ENCODE measurements at places on chromosomes 13 and 19.

- no peak for DNase-seq
Observed at GRCh38 chr13:36251526-36251925, 37.2 kb upstream of the SOHLH2 start.

DNA sequence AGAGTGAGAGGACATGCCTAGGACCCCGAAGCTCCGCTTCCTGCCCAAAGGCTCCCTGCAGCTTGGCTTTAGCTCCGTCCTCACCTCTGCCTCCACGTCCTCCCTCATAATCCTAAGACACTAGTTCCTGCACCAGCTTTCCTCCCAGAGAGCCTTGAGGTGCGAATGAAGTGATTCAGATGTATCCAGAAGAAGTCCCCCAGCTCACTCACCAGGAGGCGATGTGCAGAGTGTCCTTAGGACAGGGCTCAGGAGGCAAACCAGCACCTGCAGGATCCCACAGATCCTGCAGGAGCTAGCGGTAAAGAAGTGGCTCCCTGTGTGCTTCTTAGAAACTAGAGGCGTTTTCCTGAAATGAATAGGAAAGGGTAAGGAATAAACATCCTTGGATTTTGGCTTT, 109.7 kb downstream of the HSPH1 start:
- no peak for DNase-seq

- no peak for DNase-seq
Observed at GRCh38 chr13:113413178-113413897, 40.0 kb downstream of the ADPRHL1 start.

DNA sequence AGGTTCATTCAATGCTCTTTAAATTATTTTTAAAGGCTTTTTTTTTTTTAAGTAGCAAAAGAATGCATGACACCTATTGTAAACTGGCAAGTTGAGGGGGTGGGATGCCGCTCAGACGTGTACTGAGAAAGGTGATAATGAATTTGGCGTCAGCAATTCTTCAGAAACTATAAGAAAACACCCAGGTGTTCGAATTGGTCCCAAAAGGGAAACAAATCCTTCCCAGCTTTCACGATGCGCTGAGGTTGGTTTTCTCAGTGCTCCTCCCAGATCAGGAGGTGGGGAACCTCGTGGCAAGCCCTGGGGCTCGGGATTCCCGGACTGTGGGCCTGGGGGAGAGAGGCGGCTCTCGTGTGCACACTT, 543 bp upstream of the FAM124A start:
- DNase-seq: no peak

DNA sequence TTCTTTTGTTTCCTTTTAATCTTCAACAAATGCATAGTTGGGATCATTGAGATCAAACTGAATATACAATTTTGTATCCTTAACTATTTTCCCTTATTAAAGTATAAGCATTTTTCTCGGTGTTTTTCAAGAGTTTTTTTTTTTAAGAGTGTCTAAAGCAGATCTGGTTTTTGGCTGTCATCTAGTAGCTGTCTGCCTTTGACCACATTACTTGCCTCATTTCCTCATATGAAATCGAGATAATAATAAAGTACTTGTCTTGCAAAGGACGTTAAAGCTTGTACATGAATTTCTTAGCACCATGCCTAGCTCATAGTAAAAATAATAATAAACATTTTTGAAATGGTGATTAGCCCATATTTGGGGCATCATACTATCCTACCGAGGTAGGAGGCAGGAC, 121.2 kb downstream of the PDS5B start:
- no peak for DNase-seq

DNA sequence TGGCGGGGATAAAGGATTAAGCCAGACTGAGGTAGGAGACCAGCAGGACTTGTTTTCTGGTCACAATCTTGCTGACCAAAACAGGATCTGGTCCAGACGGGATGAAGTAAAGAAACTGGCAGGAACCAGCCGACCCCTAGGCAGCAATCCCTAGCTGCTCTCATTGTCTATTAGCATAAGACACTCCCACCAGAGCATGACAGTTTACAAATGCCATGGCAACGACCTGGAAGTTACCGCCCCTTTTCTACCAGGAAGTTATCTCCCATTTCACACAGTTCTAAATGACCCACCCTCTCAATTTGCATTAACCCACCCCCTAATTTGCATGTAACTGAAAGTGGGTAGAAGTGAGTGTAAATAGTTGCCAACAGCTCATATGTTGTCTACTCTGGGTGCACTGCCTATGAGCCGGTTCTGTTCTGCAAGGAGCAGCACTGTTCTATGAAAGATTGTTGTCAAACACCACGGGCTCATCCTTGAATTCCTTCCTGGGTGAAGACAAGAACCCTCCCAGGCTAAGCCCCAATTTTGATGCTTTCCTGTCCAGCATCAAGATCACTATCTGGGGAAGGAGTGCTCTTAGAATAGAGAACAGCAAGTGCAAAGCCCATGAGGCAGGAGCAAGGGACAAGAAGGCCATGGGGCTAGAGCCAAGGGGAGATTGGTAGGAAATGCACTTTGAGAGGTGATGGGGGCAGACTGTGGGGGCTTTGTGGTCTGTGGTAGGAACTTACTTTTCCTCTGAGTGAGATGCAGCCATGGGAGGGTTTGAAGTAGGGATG, 13.9 kb upstream of the FBXO27 start:
- no peak for DNase-seq

DNA sequence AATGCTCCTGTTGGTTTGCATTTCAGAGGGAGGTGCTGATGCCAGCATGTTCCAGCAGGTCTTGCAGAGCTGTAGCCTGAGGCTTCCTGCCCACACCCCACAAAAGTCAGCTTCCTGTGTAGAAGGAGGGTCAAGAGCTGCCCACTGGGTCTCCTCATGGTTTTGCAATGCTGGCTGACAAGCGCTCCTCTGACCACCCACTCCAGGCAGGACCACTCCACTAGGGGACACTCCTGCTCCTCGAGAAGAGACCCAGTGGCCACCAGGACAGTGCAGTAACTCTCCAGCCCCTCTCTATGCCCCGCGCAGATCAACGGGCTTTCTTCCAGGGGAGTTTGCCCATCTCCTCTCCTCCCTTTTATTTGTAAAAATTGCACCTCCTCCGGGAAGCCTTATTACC, 72.9 kb upstream of the UQCRFS1 start:
- no peak for DNase-seq

GRCh38 chr13:80341756-80342370, 937 bp upstream of the SPRY2 start:
- no peak for DNase-seq

GRCh38 chr19:15235781-15236180, 3.5 kb upstream of the EPHX3 start:
- DNase-seq: no peak

DNA sequence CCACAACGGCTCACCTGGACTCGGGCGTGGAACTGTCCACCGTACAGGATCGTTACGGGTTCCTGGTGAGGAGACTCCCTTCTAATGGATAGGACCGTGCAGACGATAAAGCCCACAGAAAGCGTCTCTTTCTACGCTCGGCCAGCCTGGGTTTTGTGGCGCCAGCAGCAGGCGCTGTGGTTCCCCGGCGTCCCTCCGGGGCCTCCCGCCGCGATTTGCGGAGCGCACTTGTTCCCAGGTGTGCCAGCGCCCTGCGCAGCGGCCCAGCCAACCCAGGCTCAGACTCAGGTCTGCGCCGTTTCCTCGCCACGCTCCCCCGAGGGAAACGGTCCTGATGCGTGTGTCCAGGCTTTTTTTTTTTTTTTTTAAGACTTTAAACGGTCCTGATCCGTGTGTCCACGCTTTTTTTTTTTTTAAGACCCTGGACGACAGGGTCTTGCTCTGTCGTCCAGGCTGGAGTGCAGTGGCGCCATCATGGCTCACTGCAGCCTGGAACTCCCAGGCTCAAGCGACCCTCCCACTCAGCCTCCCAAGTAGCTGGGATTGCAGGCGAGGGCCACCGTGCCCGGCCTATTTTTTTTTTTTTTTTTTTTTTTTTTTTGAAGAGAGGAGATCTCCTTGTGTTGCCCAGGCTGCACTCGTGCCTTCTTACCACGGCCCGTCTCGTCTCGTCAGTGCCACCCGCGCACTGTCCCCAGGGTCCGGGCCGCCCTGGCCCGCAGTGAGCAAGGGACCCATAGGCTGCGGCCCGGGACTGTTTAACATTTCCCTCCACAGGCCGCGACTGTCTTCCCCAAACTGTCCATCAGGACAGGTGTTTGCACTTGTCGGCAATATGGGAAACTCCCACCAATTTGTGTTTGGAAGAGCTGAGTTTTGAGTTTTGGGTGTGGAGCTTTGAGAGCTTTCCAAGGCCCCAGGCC, 23.8 kb downstream of the GJA3 start:
- DNase-seq: no peak

GRCh38 chr19:18900700-18901481, 4.9 kb upstream of the CERS1 start:
- DNase-seq: no peak

DNA sequence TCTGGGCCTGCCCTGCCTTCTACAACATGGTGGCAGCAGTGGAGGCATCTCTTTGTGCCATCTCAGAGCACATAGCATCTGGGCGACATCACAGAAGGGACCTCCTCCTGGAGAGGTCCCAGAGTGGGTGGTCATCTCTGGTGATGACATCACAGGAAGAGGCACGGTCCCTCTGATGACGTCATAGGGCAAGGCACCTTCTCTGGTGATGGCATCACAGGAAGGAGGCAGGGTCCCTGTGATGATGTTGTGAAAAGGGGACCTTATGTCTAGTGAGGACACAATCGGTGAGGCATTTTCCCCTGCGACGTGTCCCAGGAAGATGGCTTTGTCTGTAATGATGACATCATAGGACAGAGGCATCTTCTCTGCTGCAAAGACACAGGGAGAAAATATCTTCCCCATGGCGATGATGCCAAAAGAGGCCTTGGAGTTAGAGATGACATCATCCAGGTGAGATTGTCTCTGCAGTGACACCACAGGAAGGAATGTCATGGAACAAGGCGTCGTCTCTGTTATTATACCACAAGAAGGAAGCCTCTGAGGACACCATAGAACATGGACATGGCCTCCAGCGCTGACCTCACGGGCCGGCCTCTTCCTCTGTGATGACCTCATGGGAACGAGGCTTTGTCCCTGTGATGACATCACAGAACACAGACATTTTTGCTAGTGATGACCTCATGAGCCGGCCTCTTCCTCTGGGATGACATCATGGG, 10.7 kb downstream of the SHISA7 start:
- no peak for DNase-seq

DNA sequence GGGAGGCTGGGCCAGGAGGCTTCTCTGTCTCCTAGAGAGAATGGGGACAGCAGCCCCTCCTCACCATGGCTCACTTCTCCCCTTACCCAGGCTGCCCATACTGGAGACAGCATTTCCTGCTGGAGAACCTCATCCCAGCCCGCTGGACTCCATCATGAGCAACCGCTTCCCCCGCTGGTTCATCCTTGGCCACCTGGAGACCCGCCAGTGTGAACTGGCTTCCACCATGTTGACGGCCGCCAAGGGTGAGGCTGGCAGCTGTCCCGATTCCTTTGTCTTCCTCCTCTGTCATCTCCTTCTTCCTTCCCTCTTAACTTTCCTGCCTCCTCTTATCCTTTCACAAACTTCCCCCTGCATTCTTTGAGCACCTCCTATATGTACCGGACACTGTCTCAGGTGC, 28.0 kb downstream of the ZSWIM4 start:
- no peak for DNase-seq

DNA sequence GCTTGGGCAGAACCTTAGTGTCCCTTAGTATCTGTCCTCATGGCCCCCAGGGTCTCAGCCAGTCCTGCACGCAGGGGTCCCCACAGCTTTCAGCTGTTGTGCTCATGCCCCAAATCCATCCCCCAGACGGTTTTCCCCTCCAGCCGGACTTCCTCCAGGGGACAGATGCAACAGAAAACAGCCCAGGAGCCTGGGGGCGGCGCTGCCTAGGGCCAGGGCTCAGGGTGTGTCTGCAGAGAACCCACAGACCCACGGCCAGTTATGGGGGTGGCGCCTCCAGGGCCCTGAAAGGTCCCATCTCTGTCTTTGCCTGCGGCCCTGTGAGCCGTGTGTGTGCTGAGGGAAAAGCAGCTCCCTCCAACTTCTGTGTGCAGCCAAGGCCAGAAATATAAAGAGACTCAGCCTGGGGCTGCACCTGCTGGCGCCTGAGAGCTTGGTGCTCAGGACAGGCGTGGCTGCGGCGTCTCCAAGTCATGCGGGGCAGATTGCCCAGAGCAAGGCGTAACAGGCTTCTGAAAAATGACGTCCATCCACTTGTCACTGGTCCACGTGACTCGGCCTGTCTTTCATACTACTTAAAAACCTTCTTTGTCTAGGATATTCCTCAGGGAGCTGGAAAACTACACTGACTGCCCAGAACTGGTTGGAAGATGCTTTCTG, 22.1 kb upstream of the F7 start:
- DNase-seq: no peak

- no peak for DNase-seq
Observed at GRCh38 chr19:5282901-5283300, 57.7 kb downstream of the PTPRS start.

GRCh38 chr19:44955505-44956439, 592 bp downstream of the CLPTM1 start:
- DNase-seq: no peak
